ENCODE measurements at places on chromosomes 3 and 15.

GRCh38 chr3:53949541-53949940 is 57.9 kb upstream of the SELENOK start:
- no peak for DNase-seq

GRCh38 chr15:85298366-85298765 is 82.0 kb upstream of the AKAP13 start:
- no peak for DNase-seq

DNA sequence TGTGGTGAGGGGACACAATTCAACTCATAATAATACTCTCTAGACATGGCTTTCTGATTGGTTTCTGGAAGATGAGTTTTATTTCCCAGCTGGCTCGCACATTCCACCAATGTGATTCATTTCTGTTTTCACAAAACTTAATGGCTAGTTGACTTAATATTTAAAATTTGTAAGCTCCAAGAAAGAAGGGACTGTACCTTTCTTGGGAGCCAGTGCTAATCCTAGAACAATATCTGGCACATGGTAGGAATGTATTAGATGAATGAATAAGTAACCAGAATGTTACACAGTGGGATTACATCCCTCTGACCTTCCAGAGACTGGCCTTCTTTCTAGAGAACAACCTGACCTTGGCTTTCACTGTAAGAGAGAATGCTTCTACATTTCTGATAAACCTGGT is 262.8 kb downstream of the RORA start:
- DNase-seq, result no peak

GRCh38 chr3:50617096-50617791 is at the start of gene MAPKAPK3:
MAPKAPK3 (plus strand) TSS chr3:50617151; CDS start chr3:50617566, 415 bp downstream.
- DNase-seq, result peak; percentile 22

DNA sequence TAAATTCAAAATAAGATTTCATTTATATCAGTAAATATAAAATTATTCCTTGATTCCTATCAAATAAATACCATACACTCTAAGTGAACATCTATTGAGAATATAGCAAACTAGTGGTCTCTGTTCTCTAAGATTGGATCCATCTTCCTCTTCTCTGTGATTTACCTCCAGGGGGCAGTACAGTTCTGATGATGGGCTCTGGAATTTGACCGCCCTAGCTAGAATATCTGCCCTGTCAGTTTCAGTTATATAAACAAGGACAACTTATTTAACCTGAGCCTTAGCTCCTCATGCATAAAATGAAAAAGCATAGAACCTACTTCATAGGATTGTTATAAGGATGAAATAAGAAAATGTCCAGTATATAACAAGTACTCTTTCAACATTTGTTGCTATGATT is 171.1 kb upstream of the CCDC54 start:
- DNase-seq, result no peak

GRCh38 chr3:54853573-54854404 is 74.1 kb downstream of the LRTM1 start:
- DNase-seq, result no peak

DNA sequence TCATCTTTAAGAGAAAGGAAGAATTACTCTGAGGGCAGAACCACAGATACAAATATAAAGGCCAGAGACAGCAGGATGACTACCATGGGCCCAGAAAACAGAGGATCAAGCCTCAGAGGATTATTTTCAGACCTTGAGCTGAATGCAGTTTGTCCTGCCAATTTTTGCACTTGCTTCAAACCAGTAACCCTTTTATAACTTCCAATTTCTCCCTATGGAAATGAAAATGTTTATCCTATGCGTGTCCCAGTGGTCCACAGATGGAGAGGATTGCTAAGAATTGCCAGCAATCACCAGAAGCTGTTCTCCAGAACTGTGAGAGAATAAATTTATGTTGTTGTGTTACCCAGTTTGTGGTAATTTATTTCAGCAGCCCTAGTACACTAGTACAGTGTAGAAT is 26.4 kb upstream of the MME start:
- DNase-seq, result no peak

DNA sequence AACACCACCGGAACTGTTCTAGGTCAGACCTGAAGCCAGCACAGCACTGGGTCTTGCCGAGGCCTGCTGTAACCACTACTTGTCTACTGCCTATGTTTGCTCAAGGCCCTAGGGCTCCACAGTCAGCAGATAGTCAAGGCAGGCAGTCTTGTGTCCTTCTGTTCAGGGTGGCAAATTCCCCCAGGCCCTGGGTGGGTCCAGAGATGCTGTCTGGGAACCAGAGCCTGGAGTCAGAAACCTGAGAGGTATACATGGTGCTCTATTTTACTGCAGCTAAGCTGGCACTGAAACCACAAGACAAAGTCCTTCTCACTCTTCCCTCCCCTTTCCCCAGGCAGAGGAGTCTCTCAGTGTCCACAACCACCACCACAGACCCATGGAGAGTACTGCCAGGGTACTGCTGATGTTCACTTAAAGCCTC is 89.9 kb downstream of the BBX start:
- DNase-seq, result no peak

GRCh38 chr3:27859821-27860220 is 137.7 kb upstream of the EOMES start:
- DNase-seq, result no peak

DNA sequence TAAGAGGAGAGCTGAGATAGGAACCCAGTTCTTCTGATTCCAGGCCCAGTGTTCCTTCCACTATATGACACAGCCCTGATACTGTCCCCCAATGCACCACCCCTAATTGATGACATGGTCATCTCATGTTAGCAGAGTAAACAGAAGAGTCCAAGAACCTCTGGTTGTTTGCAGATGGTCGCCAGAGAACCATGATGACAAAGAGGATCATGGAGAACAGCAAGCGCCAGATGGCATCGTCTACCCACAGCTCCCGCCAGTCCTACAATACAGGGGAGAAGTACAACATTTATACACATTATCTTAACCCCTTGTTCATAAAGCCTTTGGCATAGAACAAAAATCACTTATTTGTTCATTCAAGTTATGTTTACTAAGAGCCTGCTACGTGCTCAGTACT is 18.5 kb upstream of the VPS39 start:
- no peak for DNase-seq

- no peak for DNase-seq
These were observed 93.0 kb upstream of the IGSF10 start for GRCh38 chr3:151553888-151554287.

- no peak for DNase-seq
These were observed 131.7 kb downstream of the STAG1 start for GRCh38 chr3:136620436-136620835.

GRCh38 chr3:24202071-24202470 is 257.0 kb downstream of the NR1D2 start:
- no peak for DNase-seq

GRCh38 chr3:58084166-58084565 is 75.9 kb downstream of the FLNB start:
- no peak for DNase-seq

GRCh38 chr15:59170295-59171066 is 36.2 kb upstream of the LDHAL6B start:
- DNase-seq, result no peak

DNA sequence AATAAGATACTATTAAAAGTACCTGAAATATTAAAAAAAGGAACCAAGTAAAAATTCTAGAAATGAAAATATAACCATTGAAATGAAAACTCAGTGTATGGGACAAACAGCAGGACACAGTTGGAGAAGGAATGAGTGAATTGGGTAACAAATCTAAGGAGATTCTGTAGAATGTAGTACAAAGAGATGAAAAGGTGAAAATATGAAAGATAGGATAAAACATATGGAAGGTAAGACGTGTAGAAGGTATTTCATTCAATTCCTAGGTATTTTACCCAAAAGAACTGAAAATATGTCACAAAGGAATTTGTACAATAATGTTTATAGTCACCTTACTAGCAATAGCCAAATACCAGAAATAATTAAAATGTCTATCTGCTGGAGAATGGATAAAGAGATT is 82.9 kb upstream of the CCNL1 start:
- DNase-seq, result no peak

DNA sequence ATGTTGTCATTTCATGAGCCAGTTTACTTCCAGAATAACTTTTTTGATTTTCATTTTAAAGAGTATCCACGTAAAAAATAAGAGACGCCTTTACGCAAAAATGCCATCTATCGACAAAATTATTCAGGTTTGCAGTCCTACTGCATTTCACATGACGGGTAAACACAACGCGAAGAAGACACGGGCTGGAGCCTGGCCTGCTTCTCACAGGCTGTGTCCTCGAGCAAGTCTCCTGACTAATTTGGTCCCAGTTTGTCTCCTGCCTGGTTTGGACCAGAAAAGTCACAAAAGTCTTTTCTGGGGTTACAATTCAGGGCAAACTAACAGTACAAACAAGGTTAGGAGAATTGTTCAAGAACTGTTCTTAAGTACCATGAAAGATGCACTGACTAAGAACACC is 51.7 kb downstream of the CHSY1 start:
- no peak for DNase-seq

DNA sequence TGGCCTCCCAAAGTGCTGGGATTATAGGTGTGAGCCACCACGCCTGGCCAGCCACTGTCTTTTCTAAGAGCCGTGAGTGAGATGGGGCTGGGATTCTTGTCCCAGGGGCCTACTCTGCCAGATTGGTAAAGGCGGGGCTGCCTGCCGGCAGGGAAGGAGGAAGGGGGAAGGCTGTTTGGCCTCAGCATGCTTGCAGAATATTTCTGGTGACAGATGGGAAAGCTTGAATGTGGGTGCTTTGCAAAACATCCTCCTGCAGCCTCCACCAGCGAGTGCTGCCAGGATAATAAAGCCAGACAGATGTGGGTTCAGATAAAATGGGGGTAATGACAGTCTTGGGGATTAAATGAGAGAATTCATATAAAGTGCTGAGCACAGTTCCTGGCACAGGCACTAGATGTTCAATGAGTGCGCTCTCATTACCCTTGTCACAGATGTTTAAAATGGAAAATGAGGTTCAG is 19.8 kb upstream of the ACOX2 start:
- DNase-seq, result no peak

- DNase-seq, result no peak
These were observed 50.8 kb upstream of the PLAAT1 start for GRCh38 chr3:193190146-193190786.

DNA sequence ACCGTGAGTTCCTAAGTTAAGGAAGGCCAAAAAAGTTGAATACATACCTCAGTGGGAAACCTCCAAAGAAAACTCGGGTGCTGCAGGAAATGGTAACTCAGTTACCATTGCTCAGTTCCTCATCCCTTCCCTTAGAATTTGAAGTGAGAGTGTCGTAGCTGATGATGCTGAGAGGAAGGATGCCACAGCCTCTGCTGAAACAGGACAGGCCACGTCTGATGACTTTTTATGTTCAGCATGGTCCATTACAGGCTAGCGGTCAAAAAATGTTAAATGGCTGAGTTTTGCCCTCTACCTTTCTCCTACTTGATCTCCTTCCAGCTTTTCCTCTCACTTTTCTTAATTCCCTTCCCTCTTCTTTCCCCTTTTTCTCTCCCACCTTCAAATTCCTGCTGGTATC is 135.5 kb downstream of the GHSR start:
- no peak for DNase-seq

GRCh38 chr3:101861789-101862415 is 12.6 kb downstream of the NFKBIZ start:
- DNase-seq, result no peak

- no peak for DNase-seq
These were observed 248.5 kb downstream of the TLE3 start for GRCh38 chr15:69849232-69849610.

DNA sequence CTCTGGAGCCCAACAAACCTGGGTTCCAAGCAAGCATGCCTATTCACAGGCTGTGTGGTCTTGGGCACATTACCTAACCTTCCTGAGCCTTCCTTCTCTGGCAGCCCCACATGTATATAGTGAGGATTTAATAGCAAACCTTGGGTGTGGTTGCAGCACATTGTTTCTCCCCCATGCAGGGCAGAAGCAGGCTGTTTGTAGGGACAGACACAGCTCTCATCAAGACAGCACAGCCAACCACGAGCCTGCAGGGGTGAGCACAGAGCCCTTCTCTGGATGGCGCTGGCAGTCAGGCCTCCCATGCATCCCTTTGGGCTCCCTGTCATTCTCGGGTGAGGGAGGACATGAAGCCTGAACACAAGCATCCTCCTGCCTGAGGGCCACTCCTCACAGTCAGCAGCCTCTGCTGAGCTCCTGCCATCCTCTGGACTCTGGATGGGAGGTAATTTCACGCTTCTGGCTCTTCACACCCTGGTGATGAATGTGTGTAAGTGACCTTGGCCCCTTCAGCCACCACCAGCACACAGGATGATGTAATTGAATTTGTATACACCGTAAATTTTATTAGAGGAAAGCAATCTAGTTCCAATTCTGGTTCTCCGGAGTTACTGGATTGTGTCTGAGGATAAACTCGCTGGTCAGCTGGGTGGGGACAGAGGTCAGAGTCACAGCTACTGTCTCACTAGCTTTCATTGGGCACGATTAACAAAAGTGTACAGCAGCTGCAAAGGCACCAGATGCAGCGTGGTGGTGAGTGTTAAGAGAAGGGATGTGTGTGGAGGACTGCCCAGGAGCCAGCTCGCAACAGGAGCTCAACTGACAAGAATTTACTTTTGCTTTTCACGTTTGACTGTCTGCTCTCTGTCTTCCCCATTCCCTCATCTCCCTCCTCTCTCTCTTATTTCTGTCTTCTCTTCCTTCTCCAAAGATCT is 118.1 kb downstream of the CLSTN2 start:
- no peak for DNase-seq

DNA sequence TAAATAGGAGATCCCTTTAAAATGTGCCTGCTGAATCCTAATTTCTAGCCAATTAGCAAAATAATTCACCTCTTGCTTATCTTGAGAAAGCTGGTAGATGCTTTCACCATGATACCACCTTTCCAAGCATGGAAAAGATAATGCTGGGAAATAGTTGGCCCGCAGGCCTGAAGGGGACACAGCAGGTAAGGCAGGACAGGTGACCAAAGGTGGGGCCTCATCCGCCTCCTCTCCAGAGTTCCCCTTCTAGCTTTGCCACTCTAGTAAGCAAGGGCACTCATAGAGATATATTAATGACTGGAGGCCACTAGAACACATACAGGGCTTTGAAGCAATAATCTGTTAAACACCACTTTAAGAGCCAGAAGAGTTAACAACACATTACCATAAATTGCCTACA is 45.5 kb downstream of the SATB1 start:
- no peak for DNase-seq

DNA sequence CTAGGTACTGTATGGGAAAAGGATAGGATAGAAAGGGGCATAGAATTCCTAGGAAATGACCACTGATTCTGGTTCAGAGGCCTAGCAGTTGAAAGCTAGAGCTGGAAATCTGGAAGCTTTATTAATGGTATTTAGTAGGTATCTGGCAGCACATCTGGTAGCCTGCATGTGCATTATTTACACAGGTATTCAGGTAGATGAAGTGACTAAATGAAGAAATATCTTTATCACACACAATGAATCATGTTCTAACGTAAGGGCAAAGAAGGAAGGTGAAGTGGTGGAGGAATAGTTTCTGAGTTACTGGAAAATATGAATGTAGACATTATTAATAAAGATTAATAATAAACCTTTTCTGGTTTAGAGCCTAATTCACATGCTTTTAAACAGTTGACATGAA is 119.9 kb downstream of the MBNL1 start:
- no peak for DNase-seq

GRCh38 chr15:44735482-44736180 is 697 bp upstream of the TRIM69 start:
- no peak for DNase-seq

GRCh38 chr3:58375254-58375653 is 42.6 kb downstream of the PXK start:
- no peak for DNase-seq
